ENCODE measurements at places on chromosomes 3 and 15.

DNA sequence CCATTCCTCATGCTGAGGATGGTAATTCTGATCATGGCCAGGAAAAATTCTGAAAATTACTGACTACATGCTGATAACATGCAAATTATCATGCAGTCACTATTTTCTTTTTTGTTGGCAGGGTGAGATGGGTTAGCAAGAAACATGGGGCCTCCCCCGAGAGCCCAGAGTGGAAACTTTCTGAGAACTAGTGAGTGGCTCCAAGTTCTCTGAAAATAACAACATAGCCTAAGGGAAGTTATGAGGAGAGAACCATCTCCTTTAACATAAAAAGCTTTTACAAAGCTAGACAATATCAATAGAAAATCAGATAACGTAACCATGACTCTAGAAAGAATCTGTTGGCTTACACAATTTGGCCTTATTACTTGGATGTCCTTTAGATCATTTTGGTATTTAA lies 254.2 kb downstream of the PLOD2 start:
- DNase-seq: no peak

GRCh38 chr3:140097874-140098635 lies 163.1 kb downstream of the CLSTN2 start:
- DNase-seq: no peak

DNA sequence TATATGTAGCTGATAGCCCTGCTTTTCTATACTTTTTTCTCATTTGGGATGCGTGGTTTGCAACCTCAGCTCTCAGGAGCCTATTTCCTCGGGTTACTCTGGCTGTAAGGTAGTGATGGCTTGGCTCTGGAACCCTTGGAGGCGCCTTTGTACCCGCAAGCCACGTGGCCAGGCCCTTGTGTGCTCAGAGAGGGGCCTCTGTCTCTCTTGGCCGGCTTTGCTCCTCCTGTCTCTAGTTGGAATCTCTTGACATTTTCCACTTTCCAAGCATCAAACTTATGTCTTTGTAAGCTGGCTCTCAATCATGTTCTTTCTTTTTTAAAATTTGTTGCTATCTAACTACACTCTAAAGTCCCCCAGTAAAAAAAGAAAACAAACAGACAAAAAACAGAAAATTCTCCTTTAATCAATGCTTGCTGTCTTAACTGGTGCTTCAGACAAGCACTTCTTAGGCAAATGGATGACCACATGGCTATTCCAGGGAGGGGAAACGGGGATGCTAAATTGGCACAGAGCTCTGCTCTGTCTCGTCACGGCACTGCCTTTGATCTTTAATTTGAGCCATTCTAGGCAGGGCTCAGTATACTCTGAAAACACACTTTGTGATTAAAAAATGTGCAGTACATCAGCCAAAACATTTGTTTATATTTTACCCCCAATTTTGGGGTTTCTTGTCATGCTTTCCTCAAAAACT lies 180.4 kb upstream of the NR2E3 start:
- DNase-seq: no peak

- no peak for DNase-seq
Measured at GRCh38 chr3:171108066-171108465, 81.5 kb upstream of the SLC2A2 start.

GRCh38 chr15:39313467-39313866 lies 267.4 kb upstream of the THBS1 start:
- no peak for DNase-seq

Measured in activated T-cell treated with anti-CD3 and anti-CD28 coated beads for 24 hours (primary cell).